SIG-M5 (cell line): ENCODE measurements at places on chromosomes 11 and 22.

- no peak for DNase-seq
Observed at GRCh38 chr11:65941720-65942310, 3.5 kb upstream of the TSGA10IP start.

- no peak for DNase-seq
Observed at GRCh38 chr11:70205766-70206165, 2.7 kb downstream of the FADD start.

GRCh38 chr22:30906946-30907345, 61.6 kb downstream of the MORC2 start:
- no peak for DNase-seq

- DNase-seq, result no peak
Observed at GRCh38 chr22:50522806-50523438, 2.5 kb downstream of the SCO2 start.

GRCh38 chr11:82810738-82811137, 77.1 kb upstream of the FAM181B start:
- DNase-seq, result no peak

GRCh38 chr11:34523053-34523452, 9.5 kb upstream of the ELF5 start:
- no peak for DNase-seq

DNA sequence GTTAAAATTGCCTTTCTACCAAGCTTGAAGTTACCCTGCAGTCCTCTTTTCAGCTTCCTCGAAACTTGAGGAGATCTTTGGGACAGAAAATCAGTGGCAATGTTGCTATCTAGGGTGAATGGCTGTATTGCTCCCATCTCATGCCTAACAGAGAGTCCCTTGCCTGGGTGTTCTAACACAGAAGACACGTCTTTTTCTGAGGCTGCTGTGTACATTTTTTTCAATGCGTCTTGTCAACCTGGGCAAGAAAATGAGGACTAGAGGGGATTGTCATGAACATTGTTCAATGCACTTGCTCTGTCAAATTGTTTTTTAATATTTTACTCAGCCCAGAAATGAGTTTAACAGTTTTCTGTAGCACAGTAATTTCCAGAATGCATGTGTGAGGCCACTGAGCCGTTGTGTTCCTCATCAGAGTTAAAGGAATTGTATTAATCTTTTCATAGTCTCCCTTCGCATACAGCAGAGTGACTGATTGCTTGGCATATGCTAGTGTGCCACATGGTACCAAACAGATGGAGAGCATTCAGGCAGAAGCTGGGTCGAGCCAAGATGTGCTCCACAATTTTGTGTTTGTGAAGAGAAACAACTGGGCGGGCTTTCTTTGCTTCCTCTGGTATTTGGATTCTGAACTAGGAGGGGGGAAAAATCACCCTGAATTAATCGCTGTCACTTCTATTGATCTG, 86.0 kb downstream of the CASP12 start:
- no peak for DNase-seq

DNA sequence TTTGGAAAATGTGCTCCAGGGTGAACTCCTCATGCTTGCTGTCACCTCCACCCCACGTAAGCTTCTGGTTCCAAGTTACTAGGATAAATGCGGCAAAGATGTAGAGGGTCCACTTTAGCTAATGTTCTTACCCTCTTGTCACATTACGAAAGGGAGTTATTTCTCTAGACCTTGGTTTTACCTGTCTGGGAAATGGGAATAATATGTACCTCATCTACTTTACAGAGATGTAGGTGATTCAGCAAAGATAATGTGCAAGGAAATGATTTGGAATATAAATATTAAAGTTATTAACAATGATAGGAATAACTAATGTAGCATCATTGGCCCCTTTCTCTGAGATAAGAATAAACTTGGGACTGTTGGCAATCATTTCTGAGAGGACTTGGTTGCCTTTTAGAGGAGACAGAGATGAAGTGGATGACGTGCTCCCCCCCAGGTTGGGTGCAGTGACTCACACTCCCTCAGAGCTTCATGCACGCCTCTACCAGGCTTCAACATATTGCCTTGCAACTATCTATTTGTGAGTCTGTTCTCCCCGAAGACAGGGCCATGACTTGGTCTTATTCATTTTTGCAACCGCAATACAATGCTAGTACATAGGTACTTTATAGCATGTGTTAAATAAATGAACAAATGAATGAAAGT, 97.1 kb downstream of the ME3 start:
- no peak for DNase-seq
